Aorta (tissue), 5 donors: ENCODE measurements at places on chromosomes 6 and 20.

GRCh38 chr6:128208851-128209580, 308.2 kb upstream of the THEMIS start:
- no peak for DNase-seq

- no peak for DNase-seq
Measured at GRCh38 chr20:17568045-17568788, 1.7 kb upstream of the DSTN start.

DNA sequence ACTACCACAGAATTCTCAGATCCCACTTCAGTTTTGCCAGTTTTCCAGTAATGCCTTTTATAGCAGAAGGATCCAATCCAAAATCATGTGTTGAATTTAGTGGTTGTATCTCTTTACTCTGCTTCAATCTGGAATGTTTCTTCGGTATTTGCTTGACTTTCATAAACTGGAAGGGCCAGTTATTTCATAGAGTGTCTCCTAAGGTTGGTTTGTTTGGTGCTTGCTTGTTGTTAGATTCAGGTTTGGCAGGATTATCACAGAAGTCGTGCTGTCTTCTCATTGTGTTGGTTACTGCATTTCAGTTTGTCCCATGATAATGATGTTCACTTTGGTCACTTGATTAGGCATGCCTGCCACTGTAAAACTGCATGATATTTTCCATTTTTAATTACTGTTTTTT, 45.7 kb downstream of the TMEM200A start:
- DNase-seq, result no peak

DNA sequence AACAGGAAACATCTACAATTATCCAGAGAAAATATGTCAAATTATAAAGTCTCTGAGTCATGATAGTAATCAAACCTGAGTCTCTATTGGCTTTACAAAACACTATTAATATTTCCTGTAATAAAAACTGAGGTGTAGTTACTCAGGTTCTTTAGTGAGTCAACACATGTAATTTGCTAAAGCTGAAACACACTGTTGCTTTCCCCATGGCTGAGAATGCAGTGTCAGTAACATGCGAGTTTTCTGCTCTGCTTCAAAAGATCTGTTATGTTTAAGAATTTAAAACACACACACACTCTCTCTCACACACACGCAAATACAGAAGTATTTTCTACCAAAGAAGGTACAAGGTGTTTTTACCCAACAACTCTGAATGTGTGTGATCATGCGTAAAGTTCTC, 38.6 kb downstream of the ATXN1 start:
- no peak for DNase-seq

- no peak for DNase-seq
Measured at GRCh38 chr6:160348223-160349019, at the start of gene SLC22A3. TSS of gene SLC22A3 (plus strand) at chr6:160348378. CDS start at chr6:160348420, 42 bp downstream.
